ENCODE measurements at places on chromosomes 4 and X.

DNA sequence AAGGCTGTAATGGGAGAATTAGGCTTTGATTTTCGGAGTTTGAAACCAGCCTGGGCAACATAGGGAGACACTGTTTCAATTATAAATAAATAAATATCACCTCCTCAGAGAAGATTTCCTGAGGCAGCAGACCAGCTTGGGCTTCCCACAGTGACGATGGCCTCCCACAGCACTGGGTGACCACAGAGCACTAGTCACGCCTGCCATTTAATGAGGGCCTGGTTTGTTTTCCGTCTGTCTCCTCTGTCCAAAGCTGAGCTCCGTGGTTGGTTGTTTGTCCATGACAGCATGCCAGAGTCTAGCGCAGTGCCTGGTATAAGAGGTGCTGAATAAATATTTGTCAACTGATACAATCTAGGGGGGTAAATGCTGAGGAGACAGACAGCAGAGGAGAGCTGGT is 10.4 kb upstream of the PDGFRA start:
- DNase-seq = no peak

DNA sequence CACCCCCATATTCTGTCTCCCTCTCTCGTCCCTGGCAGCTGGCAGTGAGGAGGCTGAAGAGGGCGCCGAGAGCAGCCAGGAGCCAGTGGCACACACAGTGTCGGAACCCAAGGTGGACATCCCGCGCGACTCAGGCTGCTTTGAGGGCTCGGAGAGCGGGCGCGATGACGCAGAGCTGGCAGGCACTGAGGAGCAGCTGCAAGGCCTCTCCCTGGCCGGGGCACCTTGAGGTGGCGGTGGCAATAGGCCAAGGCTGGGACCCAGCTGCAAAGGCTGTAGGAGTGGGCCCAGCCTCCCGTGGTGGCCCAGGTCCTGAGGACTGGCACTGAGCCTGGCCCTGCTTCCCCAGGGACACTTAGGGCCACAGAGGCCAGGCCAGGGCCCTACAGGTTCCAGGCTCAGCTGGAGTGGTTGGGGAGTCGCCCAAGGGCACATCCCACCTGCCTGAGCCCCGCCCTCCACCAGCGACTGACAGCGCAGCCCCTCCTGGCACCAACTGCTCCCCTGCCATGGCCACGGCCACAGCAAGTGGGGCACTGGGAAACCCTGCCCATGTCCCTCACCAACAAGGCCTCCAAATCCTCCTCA is 13.9 kb downstream of the SASH3 start:
- DNase-seq = no peak

GRCh38 chr4:120062663-120063195 is 3.9 kb downstream of the MAD2L1 start:
- no peak for DNase-seq

DNA sequence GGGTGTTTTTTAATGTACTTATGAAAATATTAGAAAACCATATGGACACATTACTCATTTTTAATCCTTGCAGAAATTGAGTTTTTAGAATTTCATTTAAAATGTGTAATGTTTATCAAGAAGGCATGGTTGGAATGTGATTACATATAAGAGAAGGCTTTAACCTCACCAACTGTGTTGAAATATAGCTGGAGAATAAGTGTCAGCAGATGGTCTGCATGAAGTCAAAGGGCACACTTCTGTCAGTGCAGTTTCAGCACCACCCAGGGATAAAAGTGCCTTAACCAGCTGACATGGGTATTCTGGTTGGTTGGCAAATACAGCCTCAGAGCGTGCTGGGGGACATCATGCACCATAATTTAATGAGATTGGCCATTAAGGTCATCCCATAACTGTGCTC is 21.2 kb upstream of the ANTXR2 start:
- no peak for DNase-seq

DNA sequence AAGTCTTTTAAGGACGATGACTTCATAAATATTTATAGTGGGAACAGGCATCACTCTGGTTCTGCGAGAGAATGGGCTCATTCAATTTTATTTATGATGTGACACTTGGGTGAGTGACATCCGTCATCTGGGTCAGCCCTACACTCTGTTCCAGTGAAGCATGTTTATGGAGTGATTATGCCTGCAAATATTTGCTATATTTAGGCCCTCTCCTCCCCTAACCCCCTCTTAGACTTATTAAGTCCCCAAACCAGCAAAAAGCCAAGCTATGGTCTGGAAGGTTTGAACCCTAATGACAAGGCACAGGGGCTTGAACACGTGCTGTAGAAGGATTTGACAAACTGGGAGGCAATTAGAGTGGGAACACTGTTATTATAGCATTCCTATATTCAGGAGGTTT is 55.9 kb downstream of the C4orf51 start:
- DNase-seq = no peak

- DNase-seq = no peak
These were observed 13.7 kb upstream of the RASGEF1B start for GRCh38 chr4:81485310-81485980.

- no peak for DNase-seq
These were observed 1953.1 kb upstream of the ADGRL3 start for GRCh38 chr4:59247032-59247431.

- no peak for DNase-seq
These were observed 490.9 kb upstream of the ACTRT1 start for GRCh38 chrX:128543114-128543513.
